ENCODE measurements at places on chromosomes 13 and 19.

- no peak for DNase-seq
Observed at GRCh38 chr19:48483301-48483700, 14.1 kb downstream of the CYTH2 start.

DNA sequence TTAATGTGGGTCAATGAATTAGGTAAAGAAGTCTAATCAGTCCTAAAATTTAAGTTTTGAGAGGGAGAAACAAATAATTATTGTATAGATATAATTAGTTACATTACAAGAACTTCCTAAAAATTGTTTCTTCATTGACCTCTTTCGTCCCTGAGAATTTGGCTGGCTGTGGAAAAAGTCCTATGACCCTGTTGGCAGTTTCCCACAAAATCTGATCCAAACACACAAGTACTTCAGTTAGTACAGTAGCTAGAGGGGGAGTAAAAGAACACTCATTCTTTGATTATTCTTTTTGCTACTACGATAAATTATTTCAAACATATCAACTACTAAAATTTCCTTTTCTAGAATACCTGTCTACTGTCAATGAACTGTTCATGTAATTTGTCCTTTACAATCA lies 11.3 kb downstream of the POSTN start:
- DNase-seq = no peak

DNA sequence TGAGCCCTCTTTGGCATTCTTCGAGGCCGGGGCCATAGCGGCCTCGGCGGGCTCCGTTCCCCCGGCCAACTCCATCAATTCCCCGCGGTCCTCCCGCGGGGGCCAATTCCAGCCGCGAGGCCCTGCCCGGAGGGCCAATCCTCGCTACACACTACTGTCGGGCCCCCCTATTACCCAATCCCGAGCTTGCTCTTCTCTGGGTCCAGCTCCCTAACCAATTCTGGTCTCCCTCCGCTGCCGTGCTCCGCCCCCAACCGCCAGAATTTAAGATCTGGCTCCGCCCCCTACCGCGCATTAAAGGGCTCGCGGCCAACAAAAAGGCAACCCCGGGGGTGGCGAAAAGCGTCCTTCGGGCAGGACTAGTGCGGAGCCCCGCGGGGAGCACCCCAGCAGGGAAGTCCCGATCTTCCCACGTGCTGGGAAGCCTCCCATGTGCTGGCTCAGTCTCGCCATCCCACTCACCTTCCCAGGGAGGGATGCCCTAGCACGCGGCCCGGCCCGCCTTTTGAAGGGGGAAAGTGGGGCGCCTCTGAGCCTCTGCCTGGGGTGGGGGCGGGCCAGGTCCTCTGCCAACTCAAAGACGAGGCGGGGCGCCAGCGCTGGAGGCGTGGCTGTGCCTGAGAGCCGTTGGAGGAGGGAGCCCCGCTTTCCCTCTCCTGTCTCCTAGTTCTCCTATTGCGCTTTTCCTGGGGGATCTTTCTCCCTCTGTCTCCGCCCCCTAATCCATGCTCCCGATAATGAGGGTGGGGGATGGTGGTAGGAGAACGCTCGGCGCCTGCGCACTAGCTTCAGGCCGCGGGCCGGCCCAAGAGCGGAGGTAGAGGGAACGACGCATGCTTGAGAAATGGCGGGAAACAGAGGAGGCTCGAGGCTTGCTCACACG lies 3.5 kb downstream of the LIPE start:
- peak; percentile 86 for DNase-seq

- no peak for DNase-seq
Observed at GRCh38 chr13:103731959-103732358, 665.7 kb upstream of the SLC10A2 start.

DNA sequence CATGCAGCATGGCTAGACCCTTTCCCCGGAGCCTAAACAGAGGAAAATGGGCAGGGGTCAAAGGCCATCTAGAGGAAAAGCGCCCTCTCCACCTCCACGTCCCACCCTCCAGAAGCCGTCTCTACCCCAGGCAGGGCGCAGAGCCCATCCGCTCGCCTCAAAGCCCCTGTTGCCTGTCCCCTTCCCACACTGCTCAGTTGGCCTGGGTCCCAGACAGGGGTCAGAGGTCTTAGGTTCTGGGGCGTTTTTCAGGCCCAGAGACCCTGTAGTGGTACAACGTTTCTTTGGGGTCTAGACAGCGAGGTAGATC lies 285 bp downstream of the TMEM143 start:
- no peak for DNase-seq

DNA sequence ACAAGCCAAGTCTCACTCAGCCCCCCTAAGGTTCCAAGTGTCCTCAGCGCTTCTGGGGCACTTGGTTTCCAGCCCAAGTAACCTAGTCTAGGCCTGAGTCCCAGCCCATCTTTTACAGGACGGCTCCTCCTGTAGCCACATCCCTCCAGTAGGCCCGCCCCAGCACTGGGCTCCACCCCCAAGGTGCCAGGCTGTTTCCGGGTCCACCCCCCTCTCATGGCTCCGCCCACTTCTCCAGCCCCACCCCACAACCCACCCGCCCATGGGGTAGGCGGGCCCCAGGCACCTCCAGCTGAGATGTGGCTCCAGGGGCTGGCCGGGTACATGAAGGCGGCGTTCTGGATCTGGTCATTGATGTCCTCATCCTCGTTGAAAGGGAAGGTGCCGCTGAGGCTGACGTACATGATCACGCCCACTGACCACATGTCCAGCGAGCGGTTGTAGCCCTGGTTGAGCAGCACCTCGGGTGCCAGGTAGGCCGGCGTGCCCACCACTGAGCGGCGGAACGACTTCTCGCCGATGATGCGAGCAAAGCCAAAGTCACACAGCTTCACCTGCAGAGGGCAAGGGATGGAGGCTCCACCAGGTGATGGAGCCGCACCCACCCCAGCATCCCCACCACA lies 17.2 kb upstream of the DACT3 start:
- peak; percentile 60 for DNase-seq

DNA sequence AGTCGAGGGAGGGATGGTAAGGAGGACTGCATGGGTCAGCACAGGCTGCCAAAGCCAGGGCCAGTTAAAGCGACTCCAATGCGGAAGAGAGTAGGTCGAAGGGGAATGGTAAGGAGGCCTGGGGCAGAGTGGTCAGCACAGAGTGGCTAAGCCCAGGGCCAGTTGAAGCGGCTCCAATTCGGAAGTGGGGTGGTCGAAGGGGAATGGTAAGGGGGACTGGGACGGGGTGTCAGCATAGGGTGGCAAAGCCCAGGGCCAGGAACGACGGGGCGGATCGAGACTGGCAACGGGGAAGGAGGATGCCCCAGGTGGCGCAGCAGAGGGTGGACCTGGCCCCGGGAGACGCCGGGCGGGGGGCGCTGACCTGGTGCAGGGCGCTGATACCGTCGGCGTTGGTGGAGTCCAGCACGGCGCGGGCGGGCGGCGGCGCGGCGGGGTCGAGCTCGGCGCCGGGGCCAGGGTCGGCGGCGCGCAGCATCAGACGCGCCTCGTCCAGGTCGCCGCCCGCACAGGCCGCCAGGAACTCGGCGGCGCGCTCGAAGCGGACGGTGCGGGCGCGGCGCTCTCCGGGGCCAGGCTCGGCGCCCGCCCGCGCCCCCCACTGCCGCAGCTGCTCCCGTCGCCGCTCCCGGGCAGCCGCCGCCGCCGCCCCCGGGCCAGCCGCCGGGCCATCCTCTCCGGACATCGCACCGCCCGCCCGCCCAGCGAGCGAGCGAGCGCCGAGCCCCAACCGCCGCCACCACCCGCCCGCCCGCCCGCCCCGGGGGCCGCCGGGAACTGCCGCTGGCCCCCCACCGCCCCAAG lies at the start of gene PPP1R12C:
PPP1R12C (minus strand) TSS at position 779 of the 804 bp plus-strand sequence; CDS start at position 685, 94 bp downstream.
- DNase-seq = peak; percentile 16

DNA sequence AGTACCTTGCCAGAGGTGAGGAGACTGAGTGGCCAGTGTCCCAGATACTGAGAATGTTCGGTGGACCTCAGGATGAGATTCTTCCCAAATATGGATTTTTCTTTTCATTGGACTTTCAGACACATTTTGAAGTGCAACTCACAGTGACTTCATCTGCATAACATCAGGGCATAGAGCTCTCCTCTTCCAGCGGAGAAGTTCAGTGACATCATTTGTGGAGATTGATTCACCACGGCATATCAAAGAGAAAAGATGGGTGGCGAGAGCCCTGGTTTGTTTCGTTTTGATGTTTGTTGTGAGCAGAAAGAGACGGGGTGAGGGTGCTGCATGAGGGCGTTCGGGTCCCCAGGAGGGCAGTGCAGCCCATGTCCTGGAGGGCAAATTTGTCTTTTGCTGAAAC lies 120.1 kb upstream of the GPR12 start:
- DNase-seq = no peak

GRCh38 chr19:13459351-13459750 lies 46.9 kb downstream of the CACNA1A start:
- no peak for DNase-seq

DNA sequence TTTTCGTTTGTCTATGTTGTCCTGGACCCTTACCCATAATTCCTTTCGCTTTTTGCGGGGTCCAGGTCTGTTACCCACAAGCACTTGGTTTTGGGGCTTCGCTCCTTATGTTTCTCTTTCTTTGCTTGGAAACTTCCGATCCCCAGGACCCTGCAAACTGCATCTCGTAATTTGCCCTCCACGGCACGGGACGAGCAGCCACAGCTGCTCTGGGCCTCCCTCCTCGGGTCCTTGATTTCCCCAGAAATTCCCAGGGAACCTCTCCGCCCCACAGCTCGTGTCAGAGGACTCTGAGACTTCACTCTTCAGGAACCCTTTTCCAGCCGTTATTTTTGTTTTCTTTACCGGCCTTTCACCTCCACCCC lies 599 bp downstream of the SNRNP70 start:
- no peak for DNase-seq

DNA sequence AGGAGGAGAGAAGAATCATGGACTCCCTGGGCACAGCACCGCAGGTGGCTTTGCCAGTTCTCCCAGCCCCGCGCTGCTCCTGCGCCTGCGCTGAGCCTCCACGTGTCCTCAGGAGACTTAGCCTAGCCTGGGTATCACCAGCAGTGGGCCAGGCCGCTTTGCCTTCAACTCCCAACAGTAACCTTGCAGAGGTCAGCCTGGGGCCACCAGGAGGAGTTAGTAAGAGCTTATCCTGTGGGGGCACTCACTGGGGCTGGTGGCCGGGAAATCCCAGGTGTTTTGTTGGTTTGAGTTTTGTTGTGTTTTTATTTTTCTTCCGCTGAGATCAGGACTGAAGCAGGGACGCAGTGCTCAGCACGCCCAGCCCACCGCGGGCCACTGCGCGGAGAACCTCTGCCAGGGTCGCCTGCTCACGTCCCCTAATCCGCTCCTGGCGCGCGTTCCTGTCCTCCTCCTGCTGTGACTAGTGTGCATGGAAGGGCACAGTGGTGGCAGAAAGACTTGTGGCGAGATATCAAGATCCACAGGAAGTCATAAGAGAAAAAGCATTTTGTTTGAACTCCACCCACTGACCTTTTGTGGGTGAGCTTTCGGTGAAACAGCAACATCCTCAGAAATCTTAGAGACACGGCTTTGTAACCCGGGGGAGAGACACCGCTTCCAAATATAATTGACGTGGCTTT lies 207.4 kb upstream of the RFC3 start:
- DNase-seq = no peak

GRCh38 chr19:15871570-15871969 lies 26.3 kb downstream of the CYP4F2 start:
- no peak for DNase-seq

DNA sequence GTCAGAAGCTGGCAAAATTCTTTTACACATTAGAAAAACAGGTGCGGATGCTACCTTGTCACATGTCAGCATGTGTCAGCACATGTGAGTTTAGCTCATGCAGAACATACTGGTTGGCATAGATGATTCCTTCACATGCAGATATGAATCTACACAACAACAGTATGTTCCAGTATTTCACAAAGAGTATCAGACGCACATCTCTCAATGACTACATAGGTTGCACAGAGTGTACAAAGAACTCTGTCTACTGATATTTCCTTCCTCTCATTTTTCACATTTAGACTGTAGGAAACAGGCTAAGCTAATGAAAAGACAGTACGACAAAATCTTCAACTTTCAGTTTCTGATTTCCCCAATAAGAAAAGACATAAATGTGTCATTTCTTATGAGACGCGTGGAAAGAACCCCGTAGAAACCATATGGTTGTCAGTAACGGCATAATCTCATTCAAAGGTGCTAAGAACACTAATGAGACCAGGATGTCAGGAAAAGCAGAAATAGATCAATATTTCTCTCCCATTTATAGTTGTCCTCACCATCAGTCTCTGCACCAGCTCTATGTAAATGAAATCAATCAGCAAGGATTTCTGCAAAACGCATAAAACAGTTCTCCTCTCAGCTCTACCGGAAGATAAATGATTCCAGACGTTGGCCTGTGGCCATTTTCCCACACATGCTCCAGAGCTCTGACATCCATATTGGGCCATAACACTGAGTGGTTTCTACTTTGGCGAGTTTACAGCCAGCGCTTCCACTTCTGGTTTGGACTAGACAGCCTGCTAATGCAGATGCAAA lies 81.2 kb downstream of the STARD13 start:
- no peak for DNase-seq

DNA sequence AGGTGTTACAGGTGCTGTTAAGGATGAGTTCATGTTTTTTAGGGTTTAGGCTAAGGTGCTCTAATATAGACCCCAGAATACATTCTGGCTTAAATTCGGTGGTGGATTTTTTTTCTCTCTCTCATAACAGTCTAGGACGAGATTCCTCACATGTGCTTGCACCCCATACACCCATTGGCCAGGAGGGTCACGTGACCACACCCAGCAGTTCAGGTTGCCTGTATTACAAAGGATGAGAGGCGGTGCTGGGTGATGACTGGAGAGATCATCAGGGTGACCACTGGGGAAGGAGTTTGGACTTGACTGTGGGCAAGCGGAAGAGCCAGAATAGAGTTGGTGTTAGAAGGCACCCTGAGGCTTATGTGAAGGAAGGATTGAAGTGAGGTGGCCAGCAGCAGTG lies 27.7 kb downstream of the PPP2R1A start:
- no peak for DNase-seq

DNA sequence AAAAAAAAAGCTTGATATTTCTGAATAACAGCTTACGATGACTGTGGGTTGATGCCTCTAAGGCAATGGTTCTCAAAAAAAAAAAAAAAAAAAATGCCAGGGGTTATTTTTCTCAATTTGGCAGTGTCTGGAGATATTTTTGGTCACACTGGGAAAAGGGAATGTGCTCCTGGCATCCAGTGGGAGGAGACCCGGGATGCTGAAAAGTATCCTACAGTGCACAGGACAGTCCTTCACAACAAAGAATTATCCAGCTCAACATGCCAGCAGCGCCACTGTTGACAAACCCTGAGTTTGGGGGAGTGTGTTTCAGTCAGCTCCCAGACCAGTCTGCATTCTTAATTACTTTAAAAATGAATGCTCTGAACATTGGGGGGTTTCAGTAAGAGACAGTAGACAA lies 54.5 kb downstream of the FLT3 start:
- no peak for DNase-seq

DNA sequence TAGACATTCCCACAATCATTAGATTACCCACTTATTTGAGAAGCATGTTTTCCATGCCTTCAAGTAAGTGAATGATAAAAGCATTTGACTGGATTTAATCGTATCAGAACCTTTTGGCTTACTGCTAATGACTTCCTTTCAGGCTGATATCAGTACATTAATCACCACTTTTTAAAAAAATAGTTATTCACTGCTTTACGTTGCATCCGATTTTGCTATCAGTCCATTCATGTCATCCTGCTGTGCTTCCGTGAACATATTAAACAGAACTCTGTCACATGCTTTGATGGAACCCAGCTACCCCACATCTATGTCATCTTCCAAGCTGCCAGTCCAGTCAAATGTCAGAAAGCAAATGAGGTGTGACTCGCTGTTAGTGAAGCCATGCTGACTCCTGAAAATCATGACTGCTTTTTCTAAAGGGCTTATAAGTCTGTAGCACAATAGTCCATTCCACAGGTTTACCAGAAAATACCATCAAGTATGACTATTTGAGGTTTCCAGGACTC lies 440.9 kb downstream of the IRS2 start:
- DNase-seq = no peak

- DNase-seq = no peak
Observed at GRCh38 chr19:7492558-7492957, 3.7 kb upstream of the PEX11G start.

- DNase-seq = no peak
Observed at GRCh38 chr19:28292822-28293500, 920.0 kb downstream of the UQCRFS1 start.
